ENCODE measurements at places on chromosomes 16 and 17.

GRCh38 chr16:7185689-7186088 lies 147.0 kb upstream of the RBFOX1 start:
- no peak for DNase-seq

DNA sequence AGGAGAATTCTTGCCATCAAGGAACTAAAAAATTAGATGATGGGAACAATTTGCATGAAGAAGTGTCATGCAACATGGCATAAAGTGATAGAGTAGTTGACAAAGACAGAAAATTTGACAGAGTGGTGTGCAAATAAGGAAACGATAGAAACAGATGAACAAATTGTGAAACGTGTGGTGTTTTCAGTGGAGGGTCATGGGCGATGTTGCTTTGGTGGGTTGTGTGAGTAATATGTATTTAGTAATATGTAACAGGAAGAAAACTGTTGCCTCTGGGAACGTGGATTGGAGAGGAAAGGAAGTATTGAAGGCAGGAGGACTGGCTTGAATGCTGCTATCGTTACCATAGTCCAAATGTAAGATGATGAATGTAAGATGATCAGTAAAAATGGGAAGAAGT lies 3.6 kb downstream of the COX10 start:
- DNase-seq, result no peak

DNA sequence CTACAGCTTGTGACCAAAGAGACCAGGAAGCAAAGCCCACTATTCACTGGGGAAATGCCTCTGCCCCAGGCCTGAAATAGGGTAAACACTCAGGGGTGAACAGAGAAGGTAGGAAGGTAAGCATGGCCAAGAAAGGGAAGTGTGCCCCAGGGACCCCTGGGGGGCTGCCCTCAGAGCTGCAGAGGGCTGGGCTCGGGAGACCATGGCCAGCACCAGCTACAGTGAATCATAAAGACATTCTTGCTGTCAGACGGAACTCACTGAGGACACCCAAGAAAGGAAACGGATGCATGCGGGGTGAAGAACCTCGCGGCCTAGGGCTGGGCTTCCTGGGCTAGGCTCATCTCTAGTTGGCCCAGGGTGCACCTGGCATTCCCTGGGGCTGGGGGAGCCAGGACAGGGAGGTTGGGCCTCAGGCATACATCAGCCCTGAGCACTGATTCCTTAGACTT lies 9.6 kb downstream of the HIC1 start:
- no peak for DNase-seq

GRCh38 chr17:62084585-62084984 lies 19.5 kb upstream of the MED13 start:
- DNase-seq, result no peak

DNA sequence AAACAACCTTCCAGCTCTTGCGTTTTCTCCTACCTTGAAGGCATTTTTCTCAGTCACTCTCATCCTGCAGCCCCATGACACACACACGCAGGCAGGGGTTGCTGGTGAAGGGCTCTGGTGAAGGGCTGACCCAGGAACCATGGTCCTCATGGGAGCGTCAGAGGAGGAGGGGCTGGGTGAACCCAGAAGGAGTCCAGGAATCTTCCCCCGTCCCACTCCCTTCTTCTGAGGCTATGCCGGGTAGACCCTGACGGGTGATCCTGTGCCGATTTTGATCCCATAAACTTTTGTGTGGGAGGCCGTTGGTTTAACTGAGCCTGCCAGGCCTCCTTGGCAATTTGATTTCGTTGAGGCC lies 278.4 kb upstream of the FOXF1 start:
- DNase-seq, result no peak

DNA sequence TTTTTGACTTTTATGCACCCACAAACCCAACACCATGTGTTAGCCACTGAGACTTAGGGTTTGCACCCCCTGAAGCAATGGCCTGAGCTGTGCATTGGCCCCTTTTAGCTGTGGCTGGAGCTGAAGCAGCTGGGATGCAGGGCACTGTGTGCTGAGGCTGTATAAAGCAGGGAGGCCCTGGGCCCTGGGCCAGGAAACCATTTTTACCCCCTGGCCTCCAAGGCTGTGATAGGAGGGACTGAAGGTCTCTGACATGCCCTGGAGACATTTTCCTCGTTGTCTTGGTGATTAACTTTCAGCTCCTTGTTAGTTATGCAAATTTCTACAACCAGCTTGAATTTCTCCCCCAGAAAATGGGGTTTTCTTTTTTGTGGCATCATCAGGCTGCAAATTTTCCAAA lies 6.7 kb upstream of the ANKFN1 start:
- DNase-seq, result no peak

GRCh38 chr17:51734976-51735375 lies 423.5 kb downstream of the CA10 start:
- no peak for DNase-seq

DNA sequence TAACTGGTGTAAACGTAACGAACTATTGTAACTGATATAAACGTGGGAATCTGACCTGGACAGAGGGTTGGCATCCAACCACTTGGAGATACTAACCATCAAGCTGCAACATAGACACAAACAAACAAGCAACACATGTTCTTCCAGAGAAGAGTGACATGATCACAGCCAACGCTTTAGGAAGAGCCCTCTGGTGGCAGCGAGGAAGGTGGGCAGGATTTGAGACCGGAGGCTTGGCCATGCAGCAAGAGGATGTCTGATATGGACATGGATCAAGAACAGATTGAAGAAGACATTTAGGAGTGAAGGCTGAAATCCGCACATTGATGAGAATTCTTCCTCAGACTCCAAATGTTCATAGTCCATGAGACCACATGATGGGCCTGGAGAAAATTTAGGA lies 40.3 kb upstream of the TNRC6A start:
- no peak for DNase-seq

- DNase-seq, result no peak
Measured at GRCh38 chr17:81471818-81472456, 40.7 kb downstream of the ACTG1 start.

DNA sequence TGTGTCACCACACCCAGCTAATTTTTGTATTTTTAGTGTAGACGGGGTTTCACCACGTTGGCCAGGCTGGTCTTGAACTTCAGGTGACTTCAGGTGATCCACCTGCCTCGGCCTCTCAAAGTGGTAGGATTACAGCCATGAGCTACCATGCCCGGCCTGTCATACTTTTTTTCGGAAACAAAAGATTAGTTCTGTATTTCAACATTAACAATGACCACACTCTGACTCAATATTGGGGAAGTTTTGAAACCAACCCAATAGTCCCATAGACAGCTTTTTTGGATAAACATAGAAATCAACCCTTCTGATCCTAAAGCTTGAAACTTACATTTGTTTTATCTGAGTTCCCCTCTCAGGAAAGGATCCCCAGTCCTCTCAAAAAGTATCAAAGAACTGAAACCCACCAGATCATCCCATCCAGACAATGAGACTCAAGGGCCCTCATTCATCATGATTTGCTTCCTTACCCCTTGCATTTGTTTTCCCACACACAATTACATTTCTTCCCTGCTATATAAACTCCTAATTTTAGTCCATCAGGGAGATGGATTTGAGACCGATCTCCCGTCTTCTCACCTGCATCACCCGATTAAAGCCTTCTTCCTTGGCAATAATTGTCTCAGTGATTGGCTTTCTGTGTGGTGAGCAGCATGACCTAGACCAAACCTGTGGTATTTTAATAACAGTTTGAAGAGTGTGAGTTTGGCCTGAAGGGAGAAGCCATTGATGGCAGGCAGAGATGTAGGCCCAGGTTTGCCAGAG lies 7.2 kb upstream of the AGRP start:
- DNase-seq, result no peak

GRCh38 chr16:48560692-48561091 lies 49.3 kb downstream of the N4BP1 start:
- no peak for DNase-seq

- no peak for DNase-seq
Measured at GRCh38 chr17:77420804-77421629, 280.2 kb downstream of the SEC14L1 start.
